ENCODE measurements at places on chromosomes 13 and 19.

- DNase-seq: no peak
These were observed 175.2 kb downstream of the PAN3 start for GRCh38 chr13:28313579-28313978.

GRCh38 chr19:36850559-36851442 is at the start of gene ZNF345:
Gene ZNF345 (plus strand): TSS chr19:36850876. CDS start chr19:36876831, 25,955 bp downstream.
- peak; percentile 87 for DNase-seq

- DNase-seq: no peak
These were observed 74.0 kb downstream of the PCDH9 start for GRCh38 chr13:67155898-67156722.

- DNase-seq: no peak
These were observed 4.9 kb upstream of the AMER2 start for GRCh38 chr13:25177012-25177411.

DNA sequence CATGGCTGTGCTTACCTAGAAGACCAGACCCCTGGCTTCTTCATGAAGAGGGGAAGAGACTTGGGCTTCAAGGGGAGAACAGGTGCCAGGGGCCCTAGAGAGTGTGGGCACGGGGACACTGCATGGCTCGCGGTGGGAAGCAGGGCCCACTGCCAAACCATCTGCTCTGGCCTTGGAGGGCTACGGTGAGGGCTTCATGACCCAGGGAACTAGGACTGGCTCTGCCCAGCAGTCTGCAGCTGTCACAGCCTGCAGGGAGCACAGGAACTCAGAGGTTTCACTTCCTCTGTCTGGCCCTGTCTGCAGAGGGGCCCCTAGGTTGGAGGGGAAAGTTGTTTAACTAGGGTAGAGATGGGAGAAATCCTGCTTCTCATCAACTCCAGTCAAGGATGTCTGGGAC is 4.3 kb downstream of the ERCC1 start:
- DNase-seq: no peak

GRCh38 chr13:52195401-52195837 is 36.0 kb upstream of the NEK3 start:
- DNase-seq: peak; percentile 42

DNA sequence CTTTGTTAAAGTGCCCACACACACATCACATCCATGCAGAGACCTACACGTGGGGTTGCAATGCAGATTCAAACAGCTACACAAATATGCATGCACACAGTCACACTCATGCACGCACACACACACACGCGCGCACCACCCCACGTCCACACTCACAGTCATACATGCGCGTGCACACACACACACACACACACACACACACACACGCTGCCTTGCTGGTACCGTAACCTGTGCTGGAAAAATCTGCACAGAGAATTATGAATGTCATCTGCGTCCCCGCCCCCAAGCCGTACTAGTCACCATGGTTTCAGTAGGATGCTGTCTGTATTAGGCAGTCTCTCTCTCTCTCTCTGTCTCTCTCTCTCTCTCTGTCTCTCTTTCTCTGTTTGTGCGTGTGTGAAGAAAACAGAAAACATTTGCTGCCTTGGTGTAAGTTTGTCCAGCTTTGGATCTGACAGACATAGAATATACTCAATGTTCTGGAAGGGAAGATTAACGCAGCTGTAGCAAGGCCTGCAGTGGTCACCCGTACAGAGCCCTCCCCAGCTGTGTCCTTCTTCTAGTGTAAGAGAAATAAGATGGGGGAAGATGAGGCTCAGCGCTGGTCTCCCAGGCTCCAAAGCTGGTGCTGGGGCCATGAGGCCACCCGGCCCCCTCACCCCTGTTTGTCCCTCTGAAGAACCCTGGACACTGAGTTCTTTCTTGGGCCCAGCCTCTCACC is 26.4 kb upstream of the DPP9 start:
- no peak for DNase-seq

- DNase-seq: no peak
These were observed 68.2 kb downstream of the LRCH1 start for GRCh38 chr13:46621133-46621532.

DNA sequence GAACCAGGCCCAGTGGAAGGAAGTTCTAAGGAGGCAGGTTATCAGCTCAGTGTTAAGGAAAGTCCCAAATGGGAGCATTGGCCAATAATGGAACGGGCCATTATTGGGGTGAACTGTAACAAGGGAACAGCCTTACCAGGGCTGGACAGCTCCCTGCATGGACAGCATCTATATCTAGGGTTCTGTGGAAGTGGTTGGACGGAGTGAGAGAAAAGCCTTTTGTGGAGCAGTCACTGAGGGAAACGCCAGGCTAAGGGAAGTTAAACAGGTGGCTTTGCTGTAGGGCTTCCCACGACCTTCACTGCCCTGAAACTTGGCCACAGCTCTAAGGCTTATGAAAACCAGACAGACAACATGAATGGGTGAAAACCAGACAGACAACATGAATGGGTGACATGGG is 17.0 kb downstream of the POU2F2 start:
- no peak for DNase-seq

- no peak for DNase-seq
These were observed 528.9 kb downstream of the DACH1 start for GRCh38 chr13:71338070-71338469.

- no peak for DNase-seq
These were observed 55.4 kb upstream of the ATP12A start for GRCh38 chr13:24624801-24625231.

DNA sequence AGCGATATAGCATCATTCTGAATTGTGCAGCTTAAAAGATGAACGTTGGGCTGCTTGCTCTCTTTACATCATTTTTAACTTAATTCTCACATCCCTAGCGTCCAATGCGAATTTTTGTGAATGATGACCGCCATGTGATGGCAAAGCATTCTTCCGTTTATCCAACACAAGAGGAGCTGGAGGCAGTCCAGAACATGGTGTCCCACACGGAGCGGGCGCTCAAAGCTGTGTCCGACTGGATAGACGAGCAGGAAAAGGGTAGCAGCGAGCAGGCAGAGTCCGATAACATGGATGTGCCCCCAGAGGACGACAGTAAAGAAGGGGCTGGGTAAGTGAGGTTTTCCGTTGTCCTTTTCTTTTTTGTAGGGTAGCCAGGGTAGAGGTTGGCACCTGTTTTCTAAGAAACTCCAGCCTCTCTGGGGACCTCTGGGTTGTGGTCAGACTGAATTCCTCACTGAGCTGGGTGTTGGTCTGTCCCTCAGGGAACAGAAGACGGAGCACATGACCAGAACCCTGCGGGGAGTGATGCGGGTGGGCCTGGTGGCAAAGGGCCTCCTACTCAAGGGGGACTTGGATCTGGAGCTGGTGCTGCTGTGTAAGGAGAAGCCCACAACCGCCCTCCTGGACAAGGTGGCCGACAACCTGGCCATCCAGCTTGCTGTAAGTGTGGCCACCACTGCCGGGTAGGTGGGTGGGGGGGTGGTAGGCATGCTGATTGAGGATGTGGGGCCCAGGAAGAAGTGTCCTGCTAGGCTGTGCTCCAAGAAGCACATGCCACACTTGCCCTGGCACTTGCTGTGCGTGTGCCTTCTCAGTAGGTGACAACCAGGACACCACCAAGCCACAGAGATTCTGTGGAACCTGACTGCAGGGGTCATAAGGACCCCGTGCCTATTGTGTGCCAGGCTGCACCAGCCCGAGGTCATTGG is 17.0 kb downstream of the ILF3 start:
- DNase-seq: no peak

GRCh38 chr13:80224468-80224867 is 116.5 kb downstream of the SPRY2 start:
- DNase-seq: no peak

DNA sequence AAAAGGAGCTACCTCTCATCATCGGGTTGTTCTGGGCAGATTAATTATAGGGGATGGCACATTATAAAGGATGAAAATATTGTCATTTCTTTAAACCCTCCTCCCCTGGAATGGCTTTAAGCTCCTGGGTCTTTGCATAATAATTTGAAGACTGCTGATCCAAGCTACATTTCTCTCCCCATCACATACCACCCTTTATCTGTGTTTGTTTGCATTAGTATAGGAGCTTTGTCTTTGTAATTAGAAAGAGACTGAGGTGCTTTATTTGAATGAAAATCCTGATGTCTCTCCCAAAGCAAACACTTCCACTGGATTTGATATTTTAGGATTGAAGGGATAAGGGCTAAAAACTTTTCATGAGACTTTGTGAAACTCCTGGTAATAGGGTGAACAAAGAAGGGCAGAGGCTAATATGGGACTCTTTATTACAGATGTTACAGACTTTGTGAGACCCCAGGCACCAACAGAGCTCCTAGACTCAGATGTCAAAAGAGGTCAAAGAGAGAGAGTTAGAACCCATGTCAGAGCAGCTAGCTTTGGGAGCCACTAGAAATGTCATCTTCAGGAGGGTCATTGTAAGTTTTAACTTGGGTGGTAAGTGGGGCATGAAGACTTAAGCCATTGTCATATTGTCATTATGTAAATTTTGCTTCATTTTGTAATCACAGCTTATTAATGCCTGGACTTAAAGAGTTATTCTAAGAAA is 75.3 kb upstream of the RXFP2 start:
- no peak for DNase-seq

DNA sequence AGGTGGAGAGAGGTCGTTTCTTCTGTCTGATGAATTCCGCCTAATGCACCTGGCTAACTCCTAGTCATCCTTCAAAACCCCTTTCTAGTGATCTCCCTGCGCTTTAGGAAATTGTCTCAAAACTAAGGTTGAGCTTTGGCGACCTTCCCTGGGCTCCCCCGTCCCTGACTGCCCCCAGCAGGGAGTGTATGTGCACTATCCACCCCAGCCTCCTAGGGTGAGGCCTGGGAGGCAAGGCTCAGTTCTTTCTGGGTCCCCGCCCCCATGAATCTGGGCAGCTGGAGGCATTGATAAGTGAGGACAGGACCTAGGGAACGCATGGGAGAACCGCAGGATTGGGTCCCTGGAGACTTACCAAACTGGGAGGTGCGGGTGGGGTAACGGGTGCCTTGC is 378 bp downstream of the TLE6 start:
- no peak for DNase-seq

DNA sequence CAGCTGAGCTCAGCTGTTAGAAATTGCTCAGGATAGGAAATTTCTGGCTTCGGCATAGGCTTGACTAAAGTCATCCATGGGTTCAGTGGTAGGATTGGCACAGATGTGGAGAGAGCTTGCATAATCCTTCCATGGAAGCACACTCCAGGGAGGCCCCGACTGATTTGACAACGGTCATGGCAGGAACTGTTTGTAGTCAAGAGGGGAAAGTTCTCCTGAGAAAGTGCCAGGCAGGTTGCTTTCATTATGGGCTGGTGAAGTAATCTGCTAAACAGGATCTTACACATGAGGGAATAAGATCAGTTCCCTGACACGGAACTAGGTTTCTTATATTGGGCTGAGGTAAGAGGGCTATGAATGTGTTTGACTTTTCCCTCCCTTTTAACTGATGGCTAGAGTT is 120.1 kb downstream of the RGCC start:
- DNase-seq: no peak

GRCh38 chr13:113187263-113187669 is 21.2 kb downstream of the PCID2 start:
- DNase-seq: peak; percentile 77

DNA sequence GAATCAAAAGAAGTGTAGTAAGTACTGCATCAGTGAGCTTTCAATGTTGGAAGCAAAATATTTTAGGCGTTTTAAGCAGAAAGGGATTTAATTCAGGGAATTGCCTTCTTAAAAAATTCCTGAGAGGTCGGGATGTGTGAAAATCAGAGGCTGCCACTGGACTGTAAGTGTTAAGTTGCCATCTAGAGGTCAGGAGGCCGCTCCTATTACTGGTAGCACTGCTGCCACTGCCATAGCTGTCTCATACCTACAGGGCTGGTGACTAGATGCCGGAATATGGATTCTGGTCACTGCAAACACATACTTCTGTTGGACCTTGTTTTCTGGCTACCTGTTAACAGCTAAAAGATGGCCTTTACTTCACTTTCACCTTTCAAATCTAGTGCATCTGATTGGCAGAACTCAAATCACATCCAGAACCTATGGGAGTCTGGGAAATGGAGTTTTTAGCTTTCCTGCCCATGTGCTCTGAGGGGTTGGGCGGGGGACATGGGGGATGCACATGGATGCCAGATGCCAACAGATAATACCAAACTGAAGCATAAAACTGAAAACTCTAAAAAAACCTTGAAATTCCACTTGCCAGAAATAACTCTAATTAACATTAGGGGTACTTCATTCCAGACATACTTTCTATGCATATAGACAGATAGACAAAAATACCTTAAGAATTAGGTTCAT is 29.8 kb downstream of the DGKH start:
- no peak for DNase-seq

- DNase-seq: no peak
These were observed 541.4 kb downstream of the DACH1 start for GRCh38 chr13:71325556-71325955.

- DNase-seq: no peak
These were observed 1.7 kb downstream of the DMWD start for GRCh38 chr19:45790942-45791341.

DNA sequence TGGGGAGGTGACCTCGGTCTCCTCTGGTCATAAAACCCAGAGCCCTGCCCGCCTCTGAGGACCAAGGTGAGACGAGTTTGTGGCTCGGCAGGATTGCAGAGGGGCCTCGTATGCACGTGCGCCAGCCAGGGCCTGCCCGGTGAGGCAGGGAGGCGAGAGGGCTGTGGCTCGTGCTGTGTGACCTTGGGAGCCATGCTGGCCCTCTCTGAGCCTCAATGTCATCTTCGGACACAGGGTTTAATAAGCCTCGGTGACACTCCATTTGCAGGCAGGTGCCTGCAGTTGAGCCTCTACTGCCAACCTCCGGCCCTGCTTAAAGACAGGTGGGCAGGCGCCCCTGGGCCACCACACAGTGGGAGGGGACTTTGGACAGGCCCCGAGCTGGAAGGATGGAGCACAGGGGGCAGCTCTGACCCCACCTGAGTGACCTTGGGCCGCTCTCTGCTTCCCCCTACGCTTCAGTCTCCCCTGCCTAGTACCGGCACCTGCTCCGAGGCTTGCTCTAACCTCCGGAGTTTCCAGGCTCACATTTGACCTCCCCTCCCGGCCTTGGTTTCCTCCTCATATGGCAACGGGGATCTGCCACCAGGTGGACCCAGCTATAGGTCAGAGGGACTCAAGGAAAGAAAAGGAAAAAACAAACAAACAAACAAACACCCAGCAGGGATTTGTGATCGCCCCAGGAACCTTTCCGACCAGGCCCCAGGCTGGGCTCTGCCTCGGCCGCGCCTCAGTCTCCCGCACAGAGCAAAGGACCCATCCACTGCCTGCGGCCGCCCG is 3.1 kb downstream of the ZBTB7A start:
- DNase-seq: no peak

DNA sequence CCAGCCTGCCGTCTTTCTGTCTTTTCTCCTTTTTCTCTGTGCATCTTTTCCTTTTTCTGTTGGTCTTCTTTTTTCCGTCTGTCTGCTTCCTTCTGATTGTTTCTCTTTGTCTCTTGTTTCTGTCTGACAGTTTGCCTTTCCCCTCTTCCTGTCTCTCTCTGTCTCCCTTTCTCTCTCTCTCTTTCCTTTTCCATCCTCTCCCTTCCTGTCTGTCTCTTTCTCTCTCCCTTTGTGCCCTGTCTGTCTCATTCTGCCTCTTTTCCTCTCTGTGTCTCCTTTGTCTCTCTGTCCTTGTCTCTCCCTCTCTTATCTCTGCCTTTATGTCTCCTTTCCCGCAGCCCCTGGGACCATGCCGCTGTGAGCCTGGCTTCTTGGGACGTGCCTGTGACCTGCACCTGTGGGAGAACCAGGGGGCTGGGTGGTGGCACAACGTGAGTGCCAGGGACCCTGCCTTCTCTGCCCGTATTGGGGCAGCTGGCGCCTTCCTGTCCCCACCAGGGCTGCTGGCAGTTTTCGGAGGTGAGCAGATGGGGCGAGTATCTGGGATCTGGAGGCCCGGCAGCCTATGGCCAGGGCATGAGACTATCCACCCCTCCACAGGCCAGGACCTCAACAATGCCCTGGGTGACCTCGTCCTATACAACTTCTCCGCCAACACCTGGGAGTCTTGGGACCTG is 9.4 kb downstream of the MEGF8 start:
- no peak for DNase-seq

GRCh38 chr19:16673231-16673630 is 12.3 kb downstream of the TMEM38A start:
- DNase-seq: no peak

All from stimulated activated CD4-positive, alpha-beta T cell treated with anti-CD3 and anti-CD28 coated beads, Interleukin-4, amount 100 ng/mL, for 4 hours (primary cell).